ENCODE measurements at places on chromosomes 6 and 20.
A peak's percentile ranks its signal among the peaks of the same experiment; 100 is the strongest.

DNA sequence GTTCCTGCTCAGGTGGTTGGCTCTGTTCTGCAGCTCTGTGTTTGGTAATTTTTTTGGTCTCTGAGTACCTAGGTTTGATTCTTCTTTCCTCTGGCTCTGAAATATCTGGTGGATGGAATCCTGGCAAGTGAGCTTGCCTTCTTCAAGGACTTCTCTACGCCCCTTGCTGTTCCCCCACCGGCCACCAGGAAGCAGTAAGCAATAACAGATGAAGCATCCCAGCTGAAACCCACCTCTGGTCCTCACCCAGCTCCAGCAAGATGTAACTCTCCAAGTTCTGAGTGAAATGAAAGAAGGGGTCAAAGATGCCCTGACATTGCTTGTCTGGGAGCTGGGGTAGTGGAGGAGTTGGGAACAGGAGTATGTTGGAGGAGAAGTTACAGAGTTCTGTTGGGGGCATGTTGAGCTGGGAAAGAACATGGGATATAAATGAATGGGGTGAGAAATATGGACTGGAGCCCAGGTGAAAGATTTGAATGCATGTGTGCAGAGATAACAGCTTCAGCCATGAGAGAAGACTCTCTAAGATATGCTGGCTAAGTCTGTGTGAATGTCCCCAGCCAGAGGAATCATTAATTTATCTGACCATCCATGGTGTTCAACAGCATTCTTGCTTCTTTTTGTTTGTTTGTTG is 51.3 kb upstream of the GLP1R start:
- peak; percentile 31 for DNase-seq

GRCh38 chr20:58135441-58136148 is 92.9 kb downstream of the ANKRD60 start:
- DNase-seq: no peak

DNA sequence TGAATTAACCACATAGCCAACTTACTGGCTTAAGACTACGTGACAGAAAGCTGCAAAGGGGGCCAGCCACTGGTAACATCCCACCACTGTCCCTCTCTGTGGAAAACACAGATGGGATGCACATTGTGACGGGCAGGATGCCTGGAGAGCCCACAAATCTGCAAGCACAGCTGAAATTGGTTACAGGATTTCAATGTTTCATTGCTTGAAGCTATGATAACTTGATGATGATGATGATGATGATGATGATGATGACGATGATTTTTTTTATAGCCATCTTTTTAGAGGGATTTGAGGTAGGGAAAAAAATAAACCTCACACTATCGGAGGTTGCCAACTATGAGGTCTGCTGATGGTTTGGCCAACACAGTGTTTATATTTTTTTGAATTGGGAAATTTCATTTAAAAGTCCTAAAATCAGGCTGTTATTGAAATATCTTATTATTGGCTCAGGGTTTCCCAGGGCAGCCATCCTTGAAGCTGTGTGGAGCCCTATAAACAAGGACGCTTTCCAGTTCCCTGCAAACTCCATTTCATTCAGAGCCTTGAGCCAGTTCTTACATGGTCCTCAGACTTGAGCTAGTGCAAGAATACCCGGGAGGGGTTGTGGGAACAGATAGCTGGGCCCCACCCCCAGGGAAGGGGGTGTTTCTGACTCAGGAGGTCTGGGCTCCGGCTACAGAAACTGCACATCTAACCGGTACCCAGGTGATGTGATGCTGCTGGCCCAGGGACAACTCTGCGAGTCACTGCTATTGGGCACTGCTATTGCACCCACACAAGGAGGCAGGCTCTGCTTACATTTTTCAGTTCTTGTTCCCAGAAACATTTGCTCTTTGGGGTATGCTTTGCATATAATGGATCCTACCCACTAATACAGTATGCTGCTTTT is 27.1 kb downstream of the BCAS1 start:
- no peak for DNase-seq

DNA sequence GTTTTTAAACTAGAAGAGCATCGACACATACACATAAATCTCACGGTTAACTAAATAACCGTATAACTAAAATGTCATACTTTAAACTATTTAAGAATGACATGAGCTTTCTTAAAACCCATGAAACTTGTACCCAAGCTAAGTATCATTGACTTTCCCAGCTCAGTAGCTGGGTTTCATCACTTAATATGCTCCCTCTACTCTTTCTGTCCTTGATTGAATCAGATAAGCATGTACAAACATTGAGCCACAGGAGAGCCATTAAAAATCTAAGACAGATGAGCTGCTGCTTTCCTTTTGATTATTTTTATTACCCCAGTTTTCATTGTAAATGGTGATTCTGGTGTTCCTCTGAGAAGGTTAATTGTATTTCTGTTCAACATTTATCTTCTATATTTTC is 115.8 kb downstream of the FOXO3 start:
- DNase-seq: no peak

- no peak for DNase-seq
Measured at GRCh38 chr6:67190733-67191132, 1444.3 kb upstream of the ADGRB3 start.

DNA sequence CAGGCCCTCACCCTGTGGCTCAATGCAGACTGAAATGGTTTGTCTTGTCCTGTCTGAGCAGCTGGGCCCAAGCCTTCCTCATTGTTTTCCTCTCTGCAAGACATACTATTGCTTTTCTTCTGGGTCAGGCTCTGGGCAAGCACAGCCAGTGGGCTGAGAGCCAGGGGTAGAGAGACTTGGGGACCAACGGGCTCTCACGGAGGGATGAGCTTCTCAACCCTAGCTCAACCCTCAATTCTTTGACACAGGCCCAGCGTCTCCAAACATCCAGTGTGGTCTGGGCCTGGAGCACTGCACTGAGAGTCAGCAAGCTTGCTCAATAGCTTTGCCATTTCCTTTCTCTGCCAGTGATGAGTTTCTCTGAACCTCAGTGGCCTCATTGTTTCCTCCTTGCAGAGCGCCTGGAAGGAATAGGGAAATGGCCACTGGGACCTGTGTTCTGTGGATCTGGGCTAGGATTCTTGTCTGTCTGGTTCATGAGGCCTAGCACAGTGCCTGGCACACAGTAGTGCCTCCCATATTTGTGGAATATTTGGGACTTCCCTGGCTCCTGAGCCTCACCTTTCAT is 9.3 kb downstream of the ANGPT4 start:
- no peak for DNase-seq

DNA sequence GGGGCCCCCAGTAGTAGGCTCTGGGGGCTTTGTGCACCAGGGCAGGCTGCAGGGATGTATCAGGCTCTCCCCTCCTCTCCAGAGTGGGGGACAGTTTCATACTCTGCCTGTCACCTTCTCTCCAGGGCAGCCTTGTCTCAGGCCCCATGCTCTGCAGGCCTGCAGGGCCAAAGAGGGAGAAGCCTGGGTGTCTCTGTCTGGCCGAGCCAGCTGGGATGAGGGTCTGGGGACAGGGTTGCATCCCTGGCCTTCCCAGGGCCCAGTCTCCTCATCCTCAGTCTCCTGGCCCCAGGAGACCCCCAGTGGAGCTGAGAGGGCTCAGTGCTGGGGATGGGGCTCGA is 14.8 kb upstream of the IP6K3 start:
- no peak for DNase-seq

DNA sequence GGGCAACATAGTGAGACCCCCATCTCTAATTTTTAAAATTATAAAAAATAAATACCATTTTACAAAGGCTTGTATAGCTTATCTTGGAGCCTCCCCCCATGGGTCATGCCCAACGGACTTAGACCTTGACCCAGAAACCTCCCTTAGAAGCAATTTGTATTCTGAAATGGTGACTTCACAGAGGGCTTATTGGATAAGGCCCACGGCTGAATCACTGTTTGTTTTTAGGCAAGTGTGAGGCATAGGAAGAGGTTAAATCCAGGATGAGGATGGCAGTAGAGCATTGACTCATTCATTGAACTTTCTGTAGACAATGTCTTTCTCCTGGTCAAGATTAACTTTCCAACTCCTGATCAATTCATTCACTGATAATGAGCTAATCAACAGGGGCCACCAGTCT is 6.2 kb upstream of the SNAI1 start:
- no peak for DNase-seq

DNA sequence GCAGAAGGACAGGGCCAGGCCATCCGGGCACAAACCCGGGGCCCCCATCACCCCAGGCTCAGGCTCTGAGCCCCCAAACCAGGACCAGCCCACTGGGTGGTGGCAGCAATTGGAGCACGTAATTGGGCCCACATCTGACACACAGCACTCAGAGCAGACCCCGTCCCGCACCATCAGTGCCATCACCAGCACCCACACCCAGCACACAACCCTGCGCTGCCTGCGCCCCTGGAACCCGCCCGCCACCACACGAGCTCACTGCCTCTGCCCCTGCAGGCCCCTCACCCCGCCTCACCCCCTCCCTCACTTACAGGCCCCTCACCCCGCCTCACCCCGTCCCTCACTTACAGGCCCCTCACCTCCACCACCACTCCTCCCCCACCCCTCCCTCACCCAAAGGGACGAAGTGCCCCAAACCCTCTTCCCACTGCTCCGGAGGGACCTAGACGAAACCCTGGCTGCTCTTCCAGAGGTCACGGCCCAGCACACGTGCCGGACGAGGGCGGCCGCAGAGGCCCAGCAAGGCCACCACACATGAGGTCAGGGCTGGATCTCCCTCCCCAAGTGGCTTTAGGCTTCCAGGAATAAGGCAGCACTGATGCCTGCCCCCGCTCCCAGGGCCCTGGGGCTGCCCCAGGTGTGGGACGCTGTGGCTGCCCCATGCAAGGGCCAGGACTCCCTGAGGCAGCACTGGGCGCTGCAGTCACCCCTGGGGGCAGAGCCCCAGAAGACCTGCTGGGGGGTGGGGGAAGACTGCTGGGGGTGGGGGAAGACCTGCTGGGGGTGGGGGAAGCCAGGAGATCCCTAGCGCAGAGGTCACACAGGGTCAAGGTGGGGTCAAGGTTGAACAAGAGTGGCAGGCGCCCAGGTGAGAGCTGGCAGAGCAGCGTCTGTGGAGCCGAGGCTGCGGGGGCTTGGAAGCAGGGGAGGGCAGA is 22.4 kb downstream of the KCNQ2 start:
- no peak for DNase-seq

- DNase-seq: no peak
Measured at GRCh38 chr20:5471368-5471767, 154.6 kb upstream of the PROKR2 start.

Measured in activated CD4-positive, alpha-beta T cell treated with anti-CD3 and anti-CD28 coated beads, Interleukin-2, amount 50 U/mL, for 4 hours (primary cell).